ENCODE measurements at places on chromosomes 7 and 10.

GRCh38 chr10:68666280-68666760 lies 54.7 kb upstream of the CCAR1 start:
- DNase-seq: no peak

- no peak for DNase-seq
Measured at GRCh38 chr7:64886956-64887545, 16.0 kb upstream of the ZNF273 start.

DNA sequence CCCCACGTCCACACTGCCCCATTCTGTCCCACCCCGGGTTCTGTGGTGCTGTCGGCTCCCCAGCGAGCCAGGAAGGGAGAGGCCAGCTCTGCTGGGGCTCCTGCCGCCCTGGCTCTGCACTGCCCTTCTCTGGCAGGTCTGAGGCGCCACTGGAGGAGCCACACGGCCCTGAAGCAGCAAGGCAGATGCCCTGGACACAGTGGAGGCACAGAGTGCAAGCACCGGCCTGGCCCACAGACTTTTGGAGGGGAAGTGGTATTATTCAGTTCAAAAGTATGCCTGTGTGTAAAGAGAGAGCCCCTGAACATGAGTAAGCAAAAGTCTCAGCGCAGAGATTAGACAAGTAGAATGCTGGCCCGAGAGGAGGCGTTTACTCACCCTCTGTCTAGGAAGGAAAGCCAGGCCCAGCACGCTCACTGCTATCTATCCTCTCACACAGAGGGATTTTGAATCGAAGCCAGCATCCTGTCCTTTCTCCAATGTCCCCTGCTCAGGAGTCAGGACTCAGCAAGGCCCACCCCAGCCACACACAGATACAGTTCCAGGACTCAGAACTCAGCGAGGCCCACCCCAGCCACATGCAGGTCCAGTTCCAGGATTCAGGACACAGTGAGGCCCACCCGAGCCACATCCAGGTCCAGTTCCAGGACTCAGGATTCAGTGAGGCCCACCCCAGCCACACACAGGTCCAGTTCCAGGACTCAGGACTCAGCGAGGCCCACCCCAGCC lies 115.0 kb downstream of the EGFR start:
- DNase-seq: no peak

GRCh38 chr7:16063221-16063620 lies 358.1 kb downstream of the CRPPA start:
- DNase-seq: no peak

DNA sequence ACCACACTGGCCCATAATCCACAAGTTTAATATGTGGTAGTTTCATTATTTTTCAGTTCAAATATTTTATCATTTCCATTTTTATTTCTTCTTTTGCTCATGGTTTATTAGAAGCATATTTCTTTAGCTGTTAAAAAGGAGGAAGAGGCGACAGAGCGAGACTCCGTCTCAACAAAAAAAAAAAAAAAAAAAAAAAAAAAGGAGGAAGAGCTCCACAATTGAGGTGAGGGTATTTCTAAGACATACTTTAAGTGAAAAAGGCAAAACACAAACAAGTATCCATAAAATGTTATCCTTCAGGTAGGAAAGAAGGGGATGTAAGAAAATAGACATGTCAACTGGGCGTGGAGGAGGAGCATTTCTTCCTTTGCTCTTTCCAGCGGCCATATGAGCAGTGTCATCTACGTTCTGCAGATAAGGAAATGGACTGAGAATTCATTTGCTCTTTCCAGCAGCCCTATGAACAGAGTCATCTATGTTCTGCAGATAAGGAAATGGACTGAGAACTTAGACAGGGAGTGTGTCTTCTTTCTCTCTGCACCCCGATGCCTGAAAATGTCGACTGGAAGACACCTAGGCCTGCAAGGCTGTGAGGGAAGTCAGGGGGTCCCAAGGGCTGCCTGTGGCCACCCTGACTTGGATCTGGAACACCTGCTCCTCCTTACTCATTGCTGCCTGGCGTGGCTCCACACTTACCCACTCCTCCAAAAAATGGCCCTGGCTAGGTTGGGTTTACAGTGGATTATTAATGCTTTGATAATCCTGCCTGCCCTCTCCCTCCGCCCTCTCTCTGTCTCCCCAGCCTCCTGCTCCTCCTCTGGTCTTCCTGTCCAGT lies 18.9 kb upstream of the RAMP3 start:
- DNase-seq: no peak

DNA sequence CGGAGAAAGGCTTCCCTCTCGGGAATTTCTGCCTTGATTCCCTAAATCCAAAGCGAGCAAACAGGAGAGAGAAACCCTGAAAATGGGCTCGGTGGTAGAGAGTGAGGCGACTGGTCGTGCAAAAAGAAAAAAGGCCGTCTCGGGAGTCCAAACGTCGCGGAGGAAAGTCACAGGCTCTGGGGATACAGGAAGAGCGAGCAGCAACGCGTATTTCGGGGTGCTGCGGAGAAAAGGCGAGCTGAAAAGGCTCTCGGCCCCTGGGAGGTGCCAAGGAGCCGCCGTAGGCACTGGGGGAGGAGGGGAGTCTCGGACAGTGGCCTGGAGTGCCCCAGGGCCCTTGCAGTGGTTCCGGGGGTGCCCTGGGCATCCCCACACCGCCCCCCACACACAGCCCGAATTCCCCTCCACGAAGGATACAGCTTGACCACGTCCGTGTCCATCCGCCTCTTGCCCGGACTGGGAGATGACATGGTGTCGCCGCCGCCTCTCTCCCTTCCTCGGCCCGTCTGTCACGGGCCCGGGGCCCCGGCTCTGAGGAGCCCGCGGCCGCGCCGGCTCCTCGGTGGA lies 591 bp downstream of the UBE2H start:
- no peak for DNase-seq

DNA sequence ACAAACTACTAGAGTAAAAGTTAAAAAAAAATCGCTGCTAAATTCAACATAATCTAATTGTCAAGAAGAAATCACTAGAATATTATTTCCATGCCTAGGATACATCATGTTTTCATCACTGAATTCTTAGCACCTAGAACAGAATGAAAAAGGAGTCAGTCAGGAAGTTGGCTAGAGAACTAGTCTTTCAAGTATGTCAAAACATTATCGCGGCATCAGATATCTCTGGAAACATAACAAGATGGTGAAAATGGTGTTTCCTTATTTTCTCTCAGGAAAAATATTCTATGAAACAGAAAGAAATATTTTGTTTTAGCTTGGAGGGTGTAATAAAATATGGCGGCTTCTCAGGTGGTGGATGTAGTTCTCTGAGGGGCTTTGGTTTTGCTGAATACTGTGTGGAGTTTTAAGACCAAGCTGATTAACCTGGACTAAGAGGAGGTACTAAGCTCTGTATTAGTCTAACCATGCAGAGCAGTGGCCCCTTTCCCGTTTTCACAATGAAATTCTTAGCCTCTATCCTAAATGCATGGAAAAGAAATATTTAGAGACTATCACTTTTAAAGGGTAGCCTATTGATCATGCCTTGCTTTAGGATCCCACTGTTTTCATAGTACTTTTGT lies 205.6 kb downstream of the MDFIC start:
- no peak for DNase-seq

DNA sequence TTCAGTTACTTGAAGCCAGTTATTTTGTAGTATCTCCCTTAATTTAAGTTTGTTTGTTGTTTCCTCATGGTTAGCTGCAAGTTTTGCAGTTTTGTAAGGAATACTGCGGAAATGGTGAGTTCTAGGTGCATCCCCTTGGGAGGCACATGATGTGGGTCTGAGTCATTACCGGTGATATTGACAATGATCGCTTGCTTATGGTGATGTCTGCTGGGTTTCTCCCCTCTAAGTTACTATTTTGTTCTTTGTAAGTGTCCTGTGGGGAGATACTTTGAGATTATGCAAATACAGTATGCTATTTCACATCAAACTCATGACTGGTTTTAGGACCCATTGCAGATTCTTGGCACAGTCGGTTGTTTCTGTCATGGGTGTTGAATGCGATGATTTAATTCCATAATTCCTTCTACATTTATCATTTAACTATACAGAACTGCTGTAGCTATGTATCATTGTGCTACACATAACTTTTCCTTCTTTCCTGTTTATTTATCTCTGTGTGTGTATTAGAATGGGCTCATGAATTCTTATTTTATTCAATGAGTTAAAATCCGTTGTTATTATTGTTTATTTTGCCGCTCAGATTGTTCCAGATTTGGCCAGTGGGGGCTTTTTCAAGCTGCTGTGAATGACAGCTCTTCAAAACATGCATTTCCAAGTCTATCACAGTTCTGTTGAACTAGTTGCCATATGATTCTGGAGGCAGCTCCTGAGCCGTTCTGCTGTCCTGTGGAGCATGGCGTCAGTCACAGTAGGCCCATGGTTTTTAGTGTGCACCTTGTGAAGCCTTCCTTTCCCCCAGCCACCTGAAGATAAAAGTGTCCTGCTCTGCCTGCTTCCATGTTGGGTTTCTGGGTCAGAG lies 18.4 kb downstream of the TSPAN14 start:
- no peak for DNase-seq

All from activated T-helper 1 cell treated with Interleukin-2 at 50 U/mL for 16 hours (primary cell).